ENCODE measurements at places on chromosomes 12 and 14.

DNA sequence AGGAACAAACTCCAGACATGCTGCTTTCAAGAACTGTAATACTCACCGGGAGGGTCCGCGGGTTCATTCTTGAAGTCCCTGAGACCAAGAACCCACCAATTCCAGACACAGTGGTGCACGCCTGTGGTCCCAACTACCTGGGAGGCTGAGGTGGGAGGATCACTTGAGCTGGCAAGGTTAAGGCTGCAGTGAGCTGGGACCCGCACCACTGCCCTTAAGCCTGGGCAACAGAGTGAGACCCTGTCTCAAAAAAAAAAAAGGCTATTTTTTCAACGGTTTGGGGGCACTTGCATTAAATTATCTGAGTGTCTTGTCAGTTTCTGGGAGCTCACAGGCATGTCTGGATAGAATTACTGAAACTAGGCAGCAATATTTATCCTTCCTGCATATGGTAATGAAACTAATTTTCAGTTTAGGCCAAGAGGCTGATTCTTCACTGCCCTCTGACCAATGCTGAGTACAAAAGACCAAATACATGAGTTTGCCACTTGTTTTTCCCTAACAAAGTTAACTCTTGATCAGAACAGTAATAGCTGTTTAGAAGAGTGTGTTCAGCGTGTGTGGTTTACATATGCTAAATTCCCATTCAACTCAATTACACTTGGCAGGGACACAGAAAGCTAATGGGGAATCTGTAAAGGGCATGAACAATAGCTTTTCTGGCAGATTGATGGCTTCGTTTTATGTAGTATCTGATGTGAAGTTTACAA lies 65.8 kb upstream of the RASSF3 start:
- no peak for DNase-seq

DNA sequence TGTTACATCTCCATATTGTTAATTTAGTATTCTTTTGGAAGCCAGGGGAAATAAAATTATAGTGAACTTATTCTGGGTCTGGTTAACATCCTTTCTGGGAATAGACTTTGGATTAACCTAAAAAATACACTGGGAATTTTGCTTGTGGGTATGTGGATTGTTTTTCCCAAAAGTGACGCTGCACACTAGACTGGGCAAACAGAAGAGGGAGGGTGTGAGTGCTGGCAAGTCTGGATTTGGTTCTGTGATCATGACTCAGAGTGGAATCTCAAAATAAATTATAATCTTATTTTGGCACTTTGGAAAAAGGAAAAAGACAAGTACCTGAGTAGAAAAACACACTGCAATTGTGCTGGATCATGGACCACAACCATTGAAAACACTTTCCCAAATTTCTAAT lies 15.2 kb upstream of the LUM start:
- no peak for DNase-seq

GRCh38 chr14:68479247-68479646 lies 313.6 kb downstream of the ZFP36L1 start:
- DNase-seq: no peak

DNA sequence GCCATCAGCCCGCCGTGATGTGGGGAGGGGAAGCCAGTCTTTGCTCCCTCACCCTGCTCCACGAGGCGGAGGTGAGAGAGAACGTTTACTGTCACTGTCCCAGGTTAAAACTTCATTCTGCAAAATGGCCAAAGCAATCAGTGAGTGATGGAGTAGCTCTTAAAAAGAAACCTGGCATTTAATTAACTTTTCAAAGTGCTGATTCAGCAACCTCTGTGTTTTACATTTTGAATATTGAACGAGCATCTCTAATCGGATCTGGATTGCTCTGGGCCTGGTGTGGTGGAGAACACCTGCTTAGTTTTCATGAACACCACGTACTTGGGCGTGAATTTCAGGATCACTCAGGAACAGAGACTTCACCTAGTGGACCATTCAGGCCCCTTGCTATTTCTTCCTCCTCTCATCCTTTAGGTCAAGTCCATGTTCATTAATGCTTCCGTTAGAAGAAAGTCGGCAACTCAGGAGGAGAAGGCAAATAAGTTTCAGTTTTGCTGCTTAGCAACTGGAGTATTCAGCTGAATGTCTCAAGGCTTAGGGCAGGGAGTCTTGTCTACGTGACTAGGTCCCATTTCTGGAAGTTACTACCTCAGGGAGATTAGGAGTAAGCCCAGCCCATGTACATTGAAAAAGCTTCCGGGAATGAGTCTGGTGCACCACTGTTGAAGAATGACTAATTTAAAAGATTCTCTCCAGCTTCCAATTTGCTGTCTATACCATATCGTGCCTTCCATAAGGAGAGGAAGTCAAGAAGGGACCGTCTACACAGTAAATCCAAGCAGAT lies 68.2 kb downstream of the IFT43 start:
- no peak for DNase-seq

DNA sequence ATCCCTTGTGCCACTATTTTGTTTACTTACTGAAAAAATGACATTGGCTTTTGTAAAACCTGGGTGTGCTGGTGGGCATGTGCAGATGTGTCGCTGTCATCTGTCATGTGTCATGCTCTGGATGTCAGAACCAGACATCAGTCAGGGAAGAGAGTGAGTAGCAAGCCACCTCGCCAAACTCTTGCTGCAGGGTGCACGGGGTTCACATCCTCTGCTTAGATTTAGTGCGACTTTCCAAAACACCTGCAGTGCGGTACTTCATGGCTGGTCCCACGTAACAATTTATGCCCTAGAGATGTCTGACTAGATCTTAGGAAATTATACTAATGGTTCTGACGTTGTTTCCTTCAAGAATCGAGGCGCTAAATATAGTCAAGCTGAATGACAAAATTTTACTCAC lies 106.7 kb downstream of the CRADD start:
- DNase-seq: peak; percentile 26

GRCh38 chr14:100842799-100843198 lies 16.9 kb downstream of the MEG3 start:
- no peak for DNase-seq

- no peak for DNase-seq
Measured at GRCh38 chr12:4825011-4825858, 84.5 kb upstream of the KCNA1 start.

DNA sequence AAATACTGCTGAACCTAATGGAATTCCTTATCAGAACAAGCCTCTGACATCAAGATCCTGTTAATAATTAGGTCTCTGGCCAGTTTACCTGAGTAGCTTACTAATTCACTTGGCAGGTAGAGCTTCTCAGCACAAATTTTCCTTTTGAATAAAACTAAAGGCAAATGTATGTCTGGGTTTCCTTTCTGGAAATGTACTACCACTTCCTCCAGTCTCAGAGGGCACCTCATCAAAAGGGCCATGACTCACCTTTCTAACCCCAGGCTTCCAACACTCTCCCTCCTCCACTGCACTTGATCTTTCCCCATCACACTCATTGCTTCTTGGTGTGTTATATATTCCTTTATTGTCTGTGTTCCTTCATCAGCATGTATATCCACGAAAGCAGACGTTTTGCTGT lies 90.5 kb downstream of the SLC2A13 start:
- no peak for DNase-seq
